Subcutaneous preadipocyte (primary cell): ENCODE measurements at places on chromosomes 2 and 18. TPM values are rescaled to one million over a fixed set of nuclear protein-coding genes. Genes with fewer than 3 reads are reported as not detected.

CAPN13 gene
- not detected in 2 replicates for total RNA-seq

MDH1B gene
- total RNA-seq = 0.37 and 0.78 TPM in 2 replicates

KCNG2 gene
- not detected in 2 replicates for total RNA-seq

MCM6 gene
- 17.6 and 24.8 TPM in 2 replicates for total RNA-seq

GNAL gene
- 0.39 and 2.2 TPM in 2 replicates for total RNA-seq
